Activated naive CD8-positive, alpha-beta T cell treated with anti-CD3 and anti-CD28 coated beads, Interleukin-2, amount 10 ng/mL, durations not matched to agents 7 days and 5 days (primary cell): ENCODE measurements at places on chromosomes 11 and 22. TPM values are rescaled to one million over a fixed set of nuclear protein-coding genes. Genes with fewer than 3 reads are reported as not detected.

MYOD1 gene
- total RNA-seq: not detected

DNA sequence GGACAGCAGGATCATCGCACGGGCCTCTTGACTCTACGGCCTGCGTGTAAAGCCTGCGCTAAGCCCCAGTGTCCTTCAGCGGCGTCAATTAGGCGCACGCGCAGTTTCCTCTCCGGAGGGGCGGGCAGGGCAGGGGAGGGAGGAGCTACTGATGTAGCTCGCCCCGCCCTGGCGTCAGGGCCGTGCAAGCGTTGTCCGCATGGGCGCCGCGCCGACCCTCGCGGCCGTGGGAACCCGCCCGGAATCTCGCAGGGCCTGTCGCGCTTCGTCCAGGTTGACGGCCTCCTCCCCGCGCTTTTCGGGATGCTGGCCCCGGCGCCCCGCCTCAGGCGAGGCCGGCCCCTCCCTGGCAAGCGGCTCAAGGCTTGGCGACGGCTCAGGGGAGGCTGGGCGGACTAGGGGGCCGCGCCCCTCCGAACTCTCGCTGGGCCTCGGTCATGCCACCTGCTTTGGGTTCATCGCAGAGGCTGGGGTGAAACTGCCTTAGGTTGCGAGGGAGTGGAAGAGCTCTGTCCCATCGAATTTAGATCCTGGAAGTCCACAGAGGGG, 61.1 kb downstream of the ST3GAL4 start:
- peaks cover 17% of the 10 kb centered on the region for H3K27me3 ChIP-seq
- peak overlapping the region; percentile 56 for H3K27ac ChIP-seq
- H3K4me3 ChIP-seq: peak overlapping the region; percentile 73
- peak; percentile 76 for DNase-seq
- no peaks in the 10 kb centered on the region for H3K36me3 ChIP-seq

DNA sequence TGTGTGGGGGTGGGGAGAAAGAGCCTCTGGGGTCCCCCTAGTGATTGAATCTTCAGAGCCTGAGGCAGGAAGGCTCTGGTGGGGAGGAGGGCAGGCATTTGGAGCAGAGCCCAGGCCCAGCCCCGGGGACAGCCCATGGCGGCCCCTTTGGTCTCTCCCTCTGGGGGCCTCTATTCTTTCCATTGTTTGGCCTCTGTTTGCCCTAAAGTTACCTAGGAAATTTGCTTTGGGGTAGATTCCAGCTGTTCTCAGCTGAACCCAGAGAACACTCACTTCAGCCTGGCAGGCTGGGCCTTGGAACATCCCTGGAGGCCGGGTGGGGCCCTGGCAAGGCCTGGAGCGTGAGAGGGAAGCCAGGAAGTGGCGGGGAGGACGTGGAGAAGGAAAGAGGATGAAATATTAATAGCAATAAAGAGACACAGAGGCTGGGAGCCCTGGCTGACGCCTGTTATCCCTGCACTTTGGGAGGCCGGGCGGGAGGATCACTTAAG, 22.9 kb upstream of the A4GALT start:
- H3K4me1 ChIP-seq: no peaks in the 10 kb centered on the region
- no peaks in the 10 kb centered on the region for H3K36me3 ChIP-seq
- H3K27ac ChIP-seq: no peak overlapping the region
- H3K27me3 ChIP-seq: no peaks in the 10 kb centered on the region
- no peak overlapping the region for H3K4me3 ChIP-seq

DNA sequence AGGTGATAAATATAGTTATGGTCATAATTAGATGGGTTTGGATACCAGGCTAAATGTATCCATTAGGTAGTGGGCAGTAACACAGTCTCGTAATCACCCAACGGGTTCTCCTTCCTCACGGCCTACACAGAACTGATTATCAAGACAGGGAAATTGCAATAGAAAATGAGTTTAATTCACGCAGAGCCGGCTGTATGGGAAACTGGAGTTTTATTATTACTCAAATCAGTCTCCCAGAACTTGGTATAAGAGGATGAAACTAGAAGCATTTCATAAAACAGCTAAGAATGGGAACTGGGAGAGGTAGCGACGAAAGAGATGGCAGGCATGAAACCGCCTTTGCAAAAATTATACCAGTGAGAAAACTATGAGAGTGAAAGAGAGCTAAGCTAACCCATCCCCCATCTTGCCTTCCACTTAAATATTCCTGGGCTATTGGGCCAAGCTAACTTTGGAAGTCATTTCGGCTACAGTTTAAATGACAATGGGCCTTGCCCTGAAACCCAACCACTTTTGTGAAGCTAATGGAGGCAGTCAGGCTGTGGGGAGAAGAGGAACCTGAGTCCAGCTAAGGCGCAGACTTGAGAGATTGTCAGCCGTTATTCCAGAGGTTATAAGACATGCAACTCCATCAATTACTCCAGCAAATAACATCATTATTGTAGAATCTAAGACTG, 29.6 kb downstream of the CTSC start:
- H3K36me3 ChIP-seq: peaks cover 75% of the 10 kb centered on the region
- H3K27ac ChIP-seq: no peak overlapping the region
- peaks cover 10% of the 10 kb centered on the region for H3K4me1 ChIP-seq
- no peak overlapping the region for H3K4me3 ChIP-seq
- no peaks in the 10 kb centered on the region for H3K27me3 ChIP-seq

- no peaks in the 10 kb centered on the region for H3K4me1 ChIP-seq
- no peak overlapping the region for H3K4me3 ChIP-seq
- H3K27ac ChIP-seq: no peak overlapping the region
These were observed 233.4 kb upstream of the KIRREL3 start for GRCh38 chr11:127233998-127234397.

- H3K4me3 ChIP-seq: no peak overlapping the region
- no peaks in the 10 kb centered on the region for H3K4me1 ChIP-seq
- no peaks in the 10 kb centered on the region for H3K27me3 ChIP-seq
- no peak for DNase-seq
- H3K27ac ChIP-seq: no peak overlapping the region
These were observed 115.8 kb upstream of the PARVA start for GRCh38 chr11:12261551-12261950.

GRCh38 chr11:115428306-115428705, 75.9 kb downstream of the CADM1 start:
- H3K27ac ChIP-seq: no peak overlapping the region
- H3K4me3 ChIP-seq: no peak overlapping the region
- H3K36me3 ChIP-seq: no peaks in the 10 kb centered on the region
- no peaks in the 10 kb centered on the region for H3K4me1 ChIP-seq

- peaks cover 24% of the 10 kb centered on the region for H3K27me3 ChIP-seq
- H3K27ac ChIP-seq: no peak overlapping the region
- H3K4me3 ChIP-seq: no peak overlapping the region
- DNase-seq: peak; percentile 20
These were observed 69.8 kb upstream of the KCNQ1OT1 start for GRCh38 chr11:2769409-2770095.

DNA sequence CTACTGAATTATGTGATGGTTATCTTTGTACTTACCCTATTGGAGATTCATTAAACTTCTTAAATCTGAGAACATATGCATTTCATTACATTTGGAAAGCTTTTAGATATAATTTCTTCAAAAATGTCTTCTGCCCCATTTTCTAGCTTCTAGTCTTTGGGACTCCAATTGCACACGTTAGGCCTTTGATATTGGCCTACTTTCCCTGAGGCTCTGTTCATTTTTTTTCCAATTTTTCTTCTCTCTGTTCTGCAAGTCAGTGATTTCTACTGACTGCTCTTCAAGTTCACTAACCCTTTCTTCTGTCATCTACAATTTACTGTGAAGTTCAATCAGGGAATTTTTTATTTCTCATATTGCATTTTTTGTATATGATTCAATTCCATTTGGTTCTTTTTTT, 43.0 kb downstream of the FZD4 start:
- peaks cover 2% of the 10 kb centered on the region for H3K4me1 ChIP-seq
- no peak for DNase-seq
- peaks cover 10% of the 10 kb centered on the region for H3K27me3 ChIP-seq

WNT7B gene
- total RNA-seq: not detected

GRCh38 chr11:119418759-119419158, 4.2 kb downstream of the THY1 start:
- H3K27me3 ChIP-seq: peaks cover 33% of the 10 kb centered on the region
- DNase-seq: no peak
- H3K4me3 ChIP-seq: no peak overlapping the region
- no peak overlapping the region for H3K27ac ChIP-seq

- H3K4me1 ChIP-seq: peaks cover 11% of the 10 kb centered on the region
- peak overlapping the region; percentile 68 for H3K4me3 ChIP-seq
- no peaks in the 10 kb centered on the region for H3K36me3 ChIP-seq
- H3K27ac ChIP-seq: peak overlapping the region; percentile 12
- DNase-seq: peak; percentile 59
- H3K27me3 ChIP-seq: no peaks in the 10 kb centered on the region
These were observed 468 bp downstream of the ZDHHC8 start for GRCh38 chr22:20131859-20132685.

UBE2L3 gene
- total RNA-seq: 51.5 TPM

DNA sequence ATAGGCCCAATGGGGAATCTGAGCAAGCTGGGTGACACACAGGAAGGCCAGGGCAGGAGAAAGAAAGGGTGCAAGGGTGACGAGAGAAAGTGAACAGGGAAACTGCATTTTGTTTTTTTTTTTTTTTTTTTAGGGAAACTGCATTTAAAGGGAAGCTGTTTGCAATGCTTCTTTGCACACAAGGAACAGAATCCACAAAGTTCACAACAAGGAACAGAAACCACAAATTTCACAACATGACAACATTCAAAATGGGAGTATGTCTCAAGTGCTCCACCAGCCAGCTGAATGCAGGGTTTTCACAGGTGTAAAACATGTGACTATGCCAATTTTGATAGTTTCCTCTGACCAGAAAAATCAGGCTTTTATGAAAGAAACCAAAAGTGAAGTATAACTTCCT, 6.8 kb upstream of the PLAAT3 start:
- H3K27me3 ChIP-seq: no peaks in the 10 kb centered on the region
- no peak for DNase-seq
- H3K4me1 ChIP-seq: peaks cover 7% of the 10 kb centered on the region
- H3K4me3 ChIP-seq: no peak overlapping the region
- no peak overlapping the region for H3K27ac ChIP-seq

SLC22A8 gene
- not detected for total RNA-seq

DNA sequence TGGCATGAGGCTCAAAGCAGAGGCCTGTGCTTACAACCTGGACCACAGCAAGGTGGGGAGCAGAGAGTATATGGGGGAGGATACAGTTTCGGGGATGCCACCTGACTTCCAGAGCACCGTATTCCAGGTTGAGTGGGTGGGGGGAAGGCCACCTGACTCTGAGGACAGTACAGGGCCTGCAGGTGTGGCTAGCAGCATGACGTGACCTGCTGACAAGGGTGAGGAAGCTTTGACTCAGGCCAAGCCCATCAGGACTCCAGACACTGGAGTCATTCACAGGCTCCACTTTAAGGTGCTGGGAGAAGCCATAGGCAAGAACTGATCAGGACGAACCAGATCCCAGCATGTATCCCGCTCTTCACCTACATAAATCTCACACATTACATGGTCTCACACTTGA, 34.6 kb upstream of the CRTAM start:
- no peaks in the 10 kb centered on the region for H3K27me3 ChIP-seq
- H3K4me3 ChIP-seq: no peak overlapping the region
- no peak overlapping the region for H3K27ac ChIP-seq
- H3K4me1 ChIP-seq: peaks cover 16% of the 10 kb centered on the region

DNA sequence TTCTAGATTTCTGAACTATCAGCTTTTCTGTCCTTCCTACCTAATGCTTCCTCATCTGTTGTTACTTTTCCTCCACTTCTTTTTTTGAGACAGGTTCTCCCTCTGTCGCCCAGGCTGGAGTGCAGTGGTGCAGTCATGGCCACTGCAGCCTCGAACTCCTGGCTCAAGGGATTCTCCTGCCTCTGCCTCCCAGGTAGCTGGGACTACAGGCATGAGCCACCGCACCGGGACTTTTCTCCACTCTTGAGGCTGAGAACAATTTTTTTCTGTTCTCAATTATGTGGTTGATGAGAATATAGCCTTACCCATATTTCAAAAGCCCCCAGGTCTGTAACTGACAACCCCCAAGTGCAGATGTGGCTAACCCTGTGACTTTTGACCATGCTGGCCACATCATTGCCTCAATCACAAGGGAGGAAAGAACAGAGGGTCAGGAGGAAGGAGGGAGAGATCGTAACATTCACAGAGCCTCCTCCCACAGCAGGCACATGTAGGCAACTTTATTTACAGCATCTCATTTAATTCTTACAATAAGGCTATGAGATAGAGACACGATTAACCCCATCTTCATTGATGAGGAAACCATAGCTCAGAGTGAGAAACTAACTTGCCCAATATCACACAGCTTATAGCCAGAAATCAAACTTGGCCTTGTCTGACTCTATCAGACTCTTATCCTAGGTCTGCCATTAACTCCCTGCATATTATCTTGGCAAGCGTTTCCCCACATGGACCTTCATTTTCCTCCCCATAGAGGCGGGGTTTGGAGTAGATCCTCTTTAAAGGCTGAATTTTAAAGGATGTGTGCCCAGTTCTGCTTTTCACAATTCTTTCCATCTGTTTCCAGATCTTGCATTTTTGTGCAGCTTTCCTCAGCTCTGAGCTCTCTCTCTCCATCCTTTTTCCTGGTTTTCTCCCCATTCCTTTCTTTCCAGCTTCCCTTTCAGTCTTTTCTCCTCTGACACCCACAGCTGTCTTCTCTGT, 9.6 kb downstream of the POU2F3 start:
- no peak for DNase-seq
- H3K4me3 ChIP-seq: peak overlapping the region; percentile 35
- peaks cover 3% of the 10 kb centered on the region for H3K36me3 ChIP-seq
- H3K4me1 ChIP-seq: peaks cover 45% of the 10 kb centered on the region
- H3K27ac ChIP-seq: peak overlapping the region; percentile 66

RCOR2 gene
- total RNA-seq: 0.58 TPM

DNA sequence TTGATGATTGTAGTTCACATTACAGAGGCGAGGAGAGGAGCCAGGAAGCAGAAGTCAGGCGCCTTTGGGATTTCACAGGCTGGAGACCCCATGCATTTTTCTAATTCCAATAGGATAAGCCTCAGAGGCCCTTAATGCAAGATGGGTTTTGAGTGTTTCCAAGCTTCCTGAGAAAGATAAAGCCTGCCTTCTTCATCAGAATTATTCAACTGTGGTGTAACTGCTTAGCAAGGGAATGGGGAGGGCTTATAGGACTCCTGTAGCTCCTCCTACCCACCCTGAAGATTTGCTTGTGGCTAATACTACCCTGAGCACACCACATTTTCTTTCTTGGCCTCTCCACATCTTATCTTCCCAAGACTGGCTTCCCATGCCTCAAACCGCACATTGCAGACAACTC, 151.1 kb upstream of the ISX start:
- H3K4me3 ChIP-seq: no peak overlapping the region
- H3K27me3 ChIP-seq: peaks cover 4% of the 10 kb centered on the region
- no peak overlapping the region for H3K27ac ChIP-seq
- H3K36me3 ChIP-seq: no peaks in the 10 kb centered on the region
- no peak for DNase-seq

KBTBD3 gene
- 10.4 TPM for total RNA-seq
